ENCODE measurements at places on chromosomes 7 and 10.

DNA sequence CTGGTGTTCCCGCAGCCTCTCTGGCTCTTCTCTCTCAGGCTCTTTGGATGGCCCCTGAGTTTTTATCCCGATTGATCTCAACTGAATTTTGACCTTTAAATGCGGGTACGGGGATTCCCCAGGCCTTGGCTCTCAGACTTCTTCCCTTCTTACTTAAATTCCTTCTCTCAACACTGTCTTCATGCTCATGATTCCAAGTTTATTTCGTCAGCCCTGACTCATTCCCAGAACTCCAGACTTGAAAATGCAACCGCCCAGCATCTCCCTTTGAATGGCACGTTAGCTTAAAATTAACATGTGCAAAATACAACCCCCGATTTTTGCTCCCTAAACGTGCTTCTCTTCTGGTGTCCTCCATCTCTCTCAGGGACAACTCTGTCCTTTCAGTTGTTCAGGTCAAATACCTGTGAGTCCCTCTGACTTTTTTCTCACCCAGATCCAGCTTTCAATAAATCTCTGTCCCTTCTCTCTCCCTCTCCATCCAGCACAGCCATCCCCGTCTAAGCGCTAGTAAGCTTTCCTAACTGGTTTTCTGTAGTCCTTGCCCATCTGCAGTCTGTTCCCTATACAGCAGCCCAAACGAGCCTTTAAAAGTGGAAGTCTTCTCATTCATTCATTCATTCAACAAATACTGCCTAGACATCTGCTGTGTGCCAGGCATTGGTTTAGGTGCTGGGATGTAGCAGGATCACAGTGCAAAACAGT lies 7.1 kb downstream of the HECW1 start:
- no peak for DNase-seq

GRCh38 chr10:2921956-2922680 lies 145.2 kb upstream of the PFKP start:
- DNase-seq, result no peak

GRCh38 chr7:129858490-129858889 lies 94.3 kb downstream of the UBE2H start:
- no peak for DNase-seq

DNA sequence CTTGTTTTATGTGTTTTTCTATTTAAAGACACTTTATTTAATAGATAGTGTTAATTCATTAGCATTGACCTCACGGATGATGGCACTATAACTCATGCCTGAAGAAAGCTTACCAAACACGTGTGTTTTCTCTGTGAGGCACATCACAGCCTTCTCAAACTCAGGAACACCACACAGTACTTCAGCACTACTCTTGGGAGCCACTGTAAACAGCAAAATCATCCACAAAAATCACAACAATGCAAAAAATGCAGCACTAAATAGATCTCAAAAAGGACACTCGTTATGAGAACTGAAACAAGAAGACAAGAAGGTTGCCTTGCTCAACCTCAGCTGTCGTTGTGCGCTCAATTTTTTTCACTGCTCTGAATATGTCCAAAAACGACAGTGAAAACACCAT lies 12.0 kb upstream of the PARP12 start:
- DNase-seq, result no peak

DNA sequence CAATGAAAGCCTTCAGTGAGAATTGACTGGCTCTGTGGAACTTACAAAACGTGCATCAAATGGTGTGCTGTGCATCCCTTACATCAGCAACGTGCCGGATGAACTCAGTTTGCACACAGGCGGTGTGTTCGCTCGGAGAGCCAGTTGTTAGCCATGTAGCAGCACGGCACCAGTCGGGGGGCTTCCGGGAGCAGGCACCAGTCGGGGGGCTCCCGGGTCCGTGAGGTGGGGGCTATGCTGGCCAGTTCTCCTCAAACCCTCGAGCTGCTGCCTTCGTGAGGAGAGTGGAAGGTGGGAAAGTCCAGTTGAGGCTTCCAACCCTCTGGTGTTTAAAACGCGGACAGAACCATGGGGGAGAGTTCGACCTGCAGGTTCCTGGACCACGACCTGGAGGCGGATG lies 34.9 kb upstream of the UTF1 start:
- DNase-seq, result no peak

- no peak for DNase-seq
Observed at GRCh38 chr7:28532181-28532580, 119.9 kb downstream of the CREB5 start.

DNA sequence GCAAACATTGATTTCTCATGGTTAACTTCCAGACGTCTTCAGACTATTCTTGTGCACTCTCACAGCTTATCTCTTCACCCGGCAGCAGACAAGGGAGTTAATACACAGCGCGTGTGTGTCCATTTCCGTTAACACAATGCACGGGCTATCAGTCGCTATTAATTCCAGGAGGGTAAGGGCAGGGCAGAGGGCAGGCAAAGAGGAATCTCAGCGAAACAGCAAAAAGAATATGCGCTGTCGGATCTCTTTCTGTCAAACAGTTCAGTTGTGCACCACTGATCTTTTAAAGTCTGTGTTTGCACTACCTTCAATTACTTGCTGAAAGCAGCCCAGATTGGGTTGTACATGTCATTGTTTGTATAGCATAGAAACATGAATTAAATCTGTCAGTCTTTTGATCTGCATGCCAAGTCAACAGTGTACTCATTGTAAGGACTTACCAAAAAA lies 41.1 kb upstream of the CABCOCO1 start:
- no peak for DNase-seq

DNA sequence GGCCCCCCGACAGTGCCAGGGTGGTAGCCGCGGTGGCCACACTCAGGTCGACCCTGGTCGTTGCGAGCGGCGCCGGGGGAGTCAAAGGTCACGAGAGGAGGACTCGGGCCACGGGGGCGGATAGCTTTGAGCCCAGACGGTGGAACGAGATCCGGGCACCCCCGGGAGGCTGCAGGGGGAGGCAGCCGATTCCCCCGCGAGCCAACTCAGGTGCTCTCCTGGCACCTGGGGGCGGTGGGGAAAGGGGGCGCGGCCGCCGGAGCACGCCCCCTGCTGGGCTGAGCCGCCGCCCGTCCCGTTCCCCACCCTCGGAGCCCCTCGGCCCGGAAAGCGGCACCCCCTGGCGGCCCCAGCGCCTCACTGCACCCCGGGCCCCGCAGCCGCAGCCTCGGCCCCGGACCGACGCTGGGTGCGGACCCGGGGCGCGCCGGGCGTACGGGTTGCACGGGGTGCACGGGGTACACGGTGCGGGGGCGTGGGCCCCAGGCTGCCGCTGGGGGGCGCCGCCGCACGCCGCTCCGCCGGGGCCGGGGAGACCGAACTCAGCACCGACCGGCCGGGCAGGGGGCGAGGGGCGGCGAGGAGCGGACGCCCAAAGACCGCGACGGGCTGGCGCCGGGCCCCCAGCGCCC lies 521 bp upstream of the NYAP1 start:
- peak; percentile 82 for DNase-seq

DNA sequence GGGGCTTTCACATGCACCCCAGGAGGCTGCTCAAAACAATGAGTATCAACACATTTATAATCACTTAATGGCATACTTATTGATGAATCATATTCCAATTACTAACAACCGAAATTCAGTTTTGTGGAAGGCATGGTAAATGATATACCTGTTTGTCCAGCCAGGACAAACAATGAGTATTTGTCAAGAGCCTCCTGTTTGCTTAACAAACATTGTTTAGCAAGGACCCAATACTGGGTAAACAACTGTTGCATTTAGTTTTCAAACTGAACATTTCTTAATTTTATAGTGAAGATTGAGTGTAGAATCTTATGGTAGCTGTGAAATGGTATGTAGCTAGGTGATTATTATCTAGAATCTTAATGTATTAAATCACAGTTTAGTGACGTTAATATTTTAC lies 473.7 kb downstream of the ATRNL1 start:
- no peak for DNase-seq

DNA sequence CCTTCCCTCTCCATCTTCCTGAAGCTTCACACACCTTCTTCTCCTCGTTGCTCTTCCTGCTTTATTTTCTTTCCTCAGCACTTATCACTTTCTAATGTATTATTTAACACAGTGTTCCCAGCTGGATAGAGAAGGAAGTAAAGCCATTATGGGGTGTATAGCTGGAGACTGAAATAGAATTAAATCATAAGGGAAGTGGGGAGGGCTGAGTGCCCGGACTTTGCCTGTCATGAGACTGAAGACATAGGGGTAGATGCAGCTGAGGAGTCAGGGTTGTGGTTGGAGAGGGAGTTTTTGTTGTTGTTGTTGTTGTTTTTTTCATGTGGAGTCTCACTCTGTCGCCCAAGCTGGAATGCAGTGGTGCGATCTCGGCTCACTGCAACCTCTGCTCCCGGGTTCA lies 65.3 kb downstream of the GALNT11 start:
- no peak for DNase-seq

GRCh38 chr10:125411724-125412123 lies 251.4 kb upstream of the CTBP2 start:
- no peak for DNase-seq

- DNase-seq, result no peak
Observed at GRCh38 chr7:131652194-131652593, 95.8 kb upstream of the PODXL start.

- DNase-seq, result no peak
Observed at GRCh38 chr10:22185586-22185985, 32.2 kb downstream of the EBLN1 start.

DNA sequence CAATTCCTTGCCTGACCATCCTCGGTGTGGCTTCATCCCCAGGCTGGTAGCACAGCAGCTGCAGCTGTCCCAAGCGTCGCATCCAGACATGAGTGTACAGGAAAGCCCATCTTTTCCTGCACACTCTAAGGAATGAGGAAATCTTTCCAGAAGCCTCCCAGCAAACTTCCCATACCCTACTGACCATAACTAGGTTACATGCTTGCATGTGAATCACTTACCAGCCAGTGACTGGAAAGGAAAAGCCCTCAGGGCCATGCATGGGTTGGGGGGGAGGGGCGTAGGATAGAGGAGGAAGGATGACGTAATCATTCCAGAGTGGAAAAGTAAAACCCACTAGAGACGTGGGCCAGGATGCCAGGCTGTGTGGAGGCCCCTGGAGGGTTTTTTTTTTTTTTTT lies 18.9 kb upstream of the ZNF212 start:
- DNase-seq, result no peak

GRCh38 chr7:80876894-80877414 lies 41.9 kb downstream of the SEMA3C start:
- DNase-seq, result no peak

DNA sequence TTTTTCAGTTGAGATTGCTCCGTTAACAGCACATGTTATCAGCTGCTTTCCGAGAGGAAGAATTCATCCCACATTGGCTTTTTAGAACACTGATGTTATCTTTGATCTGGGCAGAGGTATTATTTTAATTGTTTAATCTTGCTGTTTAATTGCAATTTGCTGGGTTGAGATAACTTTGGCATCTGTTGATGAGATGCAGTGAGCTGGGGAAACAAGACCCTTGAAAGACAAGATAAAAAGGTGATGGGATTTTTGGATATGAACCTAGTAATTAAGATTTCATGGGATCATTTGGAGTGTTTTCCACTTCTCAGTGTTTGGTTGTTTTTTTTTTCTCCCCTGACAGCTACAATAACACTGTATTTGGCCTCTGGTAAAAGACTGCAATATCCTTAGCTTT lies 4.5 kb downstream of the CELF2 start:
- no peak for DNase-seq

DNA sequence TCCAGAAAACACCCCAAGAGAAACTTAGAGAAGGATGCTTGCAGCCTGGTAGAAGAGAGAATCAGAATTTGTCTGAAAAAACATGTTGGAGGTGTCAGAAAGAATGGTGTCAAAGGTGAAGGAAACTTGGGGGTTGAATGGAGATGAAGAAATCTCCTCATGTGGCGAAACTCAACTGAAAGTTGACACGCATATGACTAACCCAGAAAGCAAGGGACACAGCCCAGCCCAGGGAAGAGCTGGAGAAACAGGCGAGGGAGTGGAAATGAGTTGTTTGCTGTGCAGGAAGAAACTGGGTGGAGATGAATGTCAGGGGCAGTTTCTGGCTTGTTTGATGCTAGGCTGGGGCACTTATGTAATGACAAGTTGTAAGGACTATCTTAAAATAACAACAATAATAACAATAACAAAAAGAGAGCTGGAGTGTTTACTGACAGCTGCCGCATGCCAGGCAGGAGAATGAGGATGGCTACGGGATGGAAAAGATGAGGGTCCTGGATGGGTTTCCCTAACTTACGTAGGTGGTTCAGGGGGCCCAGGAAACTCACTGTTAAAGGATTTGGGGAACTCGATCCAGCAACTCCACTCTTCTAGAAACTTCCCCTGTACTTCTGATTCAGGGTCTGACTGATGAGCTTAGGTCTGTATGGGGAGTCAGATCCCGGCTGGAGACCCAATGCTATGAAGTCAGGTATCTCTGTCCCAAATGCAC lies 57.4 kb downstream of the MAP3K8 start:
- no peak for DNase-seq

DNA sequence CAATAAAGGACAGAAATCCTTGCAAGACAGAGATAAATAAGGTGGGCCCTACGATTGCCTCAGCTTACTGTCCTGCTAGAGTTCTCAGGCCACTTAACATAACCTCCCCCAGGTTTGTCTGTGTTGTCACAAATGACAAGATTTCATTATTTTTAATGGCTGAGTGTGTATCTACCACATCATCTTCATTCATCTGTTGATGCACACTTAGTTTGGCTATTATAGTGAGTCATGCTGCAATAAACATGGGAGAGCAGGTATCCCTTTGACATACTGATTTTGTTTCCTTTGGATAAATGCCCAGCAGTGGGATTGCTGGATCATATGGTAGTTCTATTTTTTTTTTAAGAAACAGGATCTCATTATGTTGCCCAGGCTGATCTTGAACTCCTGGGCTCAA lies 60.6 kb downstream of the PRTFDC1 start:
- DNase-seq, result no peak
